ENCODE measurements at places on chromosomes 13 and 19.

- DNase-seq = no peak
Measured at GRCh38 chr13:93951951-93952350, 527.5 kb downstream of the DCT start.

DNA sequence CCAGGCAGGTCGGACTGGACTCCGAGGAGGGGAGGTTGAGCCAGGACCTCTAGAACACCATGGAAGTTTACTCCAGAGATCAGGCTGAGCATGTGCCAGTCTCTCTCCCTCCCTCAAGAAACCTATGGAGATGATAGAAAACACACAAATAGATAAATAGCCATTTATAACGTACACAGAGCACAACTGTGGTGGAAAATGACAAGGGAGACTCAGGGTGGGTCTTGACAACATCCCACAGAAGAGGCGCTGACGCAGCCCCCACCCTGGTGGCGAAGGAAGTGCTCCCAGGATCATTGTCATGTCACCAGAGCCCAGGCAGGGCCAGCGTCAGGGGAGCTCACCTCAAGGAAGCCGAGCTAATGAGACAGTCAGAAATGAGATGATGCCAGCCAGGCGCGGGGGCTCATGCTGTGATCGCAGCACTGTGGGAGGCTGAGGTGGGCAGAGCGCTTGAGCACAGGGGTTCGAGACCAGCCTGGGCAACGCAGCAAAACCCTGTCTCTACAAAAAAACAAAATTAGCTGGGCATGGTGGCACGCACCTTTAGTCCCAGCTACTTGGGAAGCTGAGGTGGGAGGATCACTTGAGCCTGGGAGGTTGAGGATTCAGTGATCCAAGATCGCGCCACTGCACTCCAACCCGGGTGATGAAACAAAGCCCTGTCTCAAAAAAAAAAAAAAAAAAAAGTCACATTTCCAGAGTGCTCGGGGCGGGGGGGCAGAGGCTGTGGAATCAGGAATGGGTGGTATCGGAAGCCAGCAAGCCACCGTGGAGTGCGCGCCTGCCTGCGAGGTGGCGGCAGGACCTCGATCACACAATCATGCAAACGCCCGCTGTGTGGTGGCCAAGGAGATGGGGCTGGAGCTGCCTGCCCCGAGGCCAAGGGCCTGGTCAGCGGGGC is 178.4 kb downstream of the KDM4B start:
- DNase-seq = no peak

- DNase-seq = no peak
Measured at GRCh38 chr19:17109962-17110598, 34.5 kb downstream of the MYO9B start.

- peak; percentile 36 for DNase-seq
Measured at GRCh38 chr19:7515645-7516151, at the start of gene ZNF358. TSS of gene ZNF358 (plus strand) at chr19:7516103. CDS start at chr19:7519243, 3,140 bp downstream.

- no peak for DNase-seq
Measured at GRCh38 chr19:47518139-47518538, 3.3 kb upstream of the NAPA start.

- no peak for DNase-seq
Measured at GRCh38 chr13:40440990-40441820, 225.2 kb downstream of the FOXO1 start.

DNA sequence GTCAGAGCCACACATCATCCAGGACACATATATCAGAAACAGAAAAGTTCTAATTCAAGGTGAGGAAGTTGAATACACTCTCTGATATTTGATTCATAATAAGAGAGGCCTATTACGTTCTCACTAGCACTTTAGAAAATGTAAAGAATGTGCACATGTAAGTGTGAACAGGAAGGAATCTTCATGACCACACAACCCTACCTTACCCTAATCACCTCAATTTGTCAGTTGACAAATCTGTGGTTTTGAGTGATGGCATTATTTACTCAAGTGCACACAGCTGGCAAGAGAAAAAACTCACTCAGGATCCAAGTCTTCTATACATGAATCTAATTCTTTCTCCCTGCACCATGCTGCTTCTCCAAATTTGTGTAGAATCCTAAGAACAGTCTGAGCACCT is 445.8 kb downstream of the SUCLA2 start:
- no peak for DNase-seq

- DNase-seq = no peak
Measured at GRCh38 chr13:39952249-39953233, 297.1 kb downstream of the COG6 start.

- DNase-seq = peak; percentile 66
Measured at GRCh38 chr19:46426506-46427162, 2.1 kb downstream of the PNMA8C start.

DNA sequence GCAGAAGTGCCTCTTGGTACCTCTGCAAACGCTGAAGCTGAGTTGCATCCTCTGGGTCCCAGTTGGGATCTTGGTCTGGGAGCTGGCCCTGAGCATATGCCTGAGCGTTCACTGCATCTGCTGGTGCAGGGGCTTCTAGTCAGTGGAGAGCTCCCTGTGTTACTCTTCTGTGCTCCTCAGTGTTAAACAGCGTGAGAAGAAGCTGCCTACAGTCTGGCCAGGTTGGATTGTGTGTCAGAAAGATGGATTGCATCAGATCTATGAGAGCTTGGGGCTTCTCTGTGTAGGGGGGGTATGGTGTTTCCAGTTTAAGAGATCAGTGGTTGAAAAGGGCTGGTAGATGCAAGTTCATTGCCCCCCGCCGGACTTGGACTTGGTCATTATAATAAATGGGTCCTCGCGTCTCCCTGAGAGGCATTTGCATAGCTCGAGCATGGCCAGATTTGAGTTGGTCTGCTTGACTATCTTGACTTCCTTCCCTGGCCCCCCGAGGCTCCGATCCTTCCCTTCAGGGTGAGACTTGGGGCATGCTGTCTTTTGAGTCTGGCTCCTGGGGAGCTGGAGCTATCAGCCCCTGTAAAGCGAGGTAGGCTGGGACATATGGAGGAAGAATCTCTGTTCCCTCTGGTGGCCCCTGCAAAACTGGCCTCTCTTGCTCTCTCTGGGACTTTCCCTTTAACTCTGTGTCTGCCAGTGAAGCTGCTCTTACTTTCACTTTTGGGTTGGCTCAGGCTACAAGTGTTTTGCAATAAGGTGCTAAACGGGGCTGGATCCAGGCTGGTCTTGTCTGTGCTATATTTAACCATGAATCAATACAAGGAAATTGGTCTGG is 52.9 kb downstream of the OR10H4 start:
- no peak for DNase-seq

GRCh38 chr13:109220631-109221030 is 565.8 kb downstream of the IRS2 start:
- no peak for DNase-seq

DNA sequence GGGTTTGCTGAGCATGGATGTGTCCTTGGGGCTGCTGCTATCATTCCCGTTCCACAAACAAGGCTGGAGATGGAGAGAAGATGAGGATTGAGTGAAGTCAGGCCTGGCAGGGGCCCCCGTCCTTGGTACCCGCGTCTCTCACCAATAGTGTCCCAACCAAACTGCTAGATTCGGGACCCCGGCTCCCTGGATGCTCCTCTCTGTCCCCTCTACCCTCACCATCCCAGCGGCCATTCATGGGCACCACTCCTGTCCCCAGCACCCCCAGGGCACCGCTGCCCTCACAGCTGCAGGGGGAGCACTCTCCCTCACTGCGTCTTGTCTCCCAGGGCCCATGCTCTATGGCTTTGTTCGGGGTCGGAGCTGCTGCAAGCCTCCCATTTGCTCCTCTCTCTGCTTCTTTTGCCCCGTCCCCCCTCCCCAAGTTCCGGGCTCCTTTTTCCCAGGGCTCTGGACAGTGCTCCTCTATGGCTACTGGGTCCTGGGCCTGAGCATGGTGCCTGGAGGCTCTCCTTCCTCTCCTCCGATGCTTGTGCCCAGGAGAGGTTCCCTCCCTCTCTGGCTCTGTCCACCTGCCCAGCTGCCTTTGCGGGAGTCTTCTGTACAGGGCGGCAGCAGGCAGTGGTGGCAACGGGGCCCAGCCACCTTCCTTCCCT is 219.5 kb downstream of the TEX29 start:
- no peak for DNase-seq

DNA sequence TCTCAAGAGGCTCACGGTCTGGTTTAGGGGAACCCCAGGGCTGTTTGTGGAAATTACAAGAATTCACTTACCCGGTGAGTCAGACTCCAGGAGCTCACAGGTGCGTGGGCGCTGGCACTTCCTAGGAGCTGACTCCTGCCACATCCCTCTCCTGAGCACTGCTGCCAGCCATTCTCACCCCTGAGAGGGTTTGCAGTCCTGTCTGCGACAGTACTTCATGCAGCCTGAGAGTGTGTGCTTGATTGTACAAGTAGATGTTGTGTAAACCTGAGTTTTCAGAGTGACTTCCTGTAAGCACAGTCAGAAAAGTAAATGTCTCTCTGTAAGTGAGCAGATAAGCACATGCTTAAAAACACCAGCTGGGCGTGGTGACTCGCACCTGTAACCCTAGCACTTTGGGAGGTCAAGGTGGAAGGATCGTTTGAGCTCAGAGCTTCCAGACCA is 8.1 kb downstream of the MRPL4 start:
- DNase-seq = no peak

GRCh38 chr19:5049561-5049960 is 80.6 kb downstream of the KDM4B start:
- DNase-seq = no peak

DNA sequence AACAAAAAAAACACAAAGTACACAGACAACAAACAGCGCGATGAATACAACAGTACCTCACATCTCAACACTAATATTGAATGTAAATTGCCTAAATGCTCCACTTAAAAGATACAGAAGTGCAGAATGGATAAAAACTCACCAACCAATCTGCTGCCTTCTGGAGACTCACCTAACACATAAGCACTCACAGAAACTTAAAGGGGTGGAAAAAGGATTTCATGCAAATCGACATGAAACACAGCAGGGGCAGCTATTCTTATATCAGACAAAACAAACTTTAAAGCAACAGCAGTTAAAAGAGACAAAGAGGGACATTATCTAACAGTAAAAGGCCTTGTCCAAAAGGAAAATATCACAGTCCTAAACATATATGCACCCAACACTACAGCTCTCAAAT is 209.5 kb downstream of the ABCC4 start:
- no peak for DNase-seq

GRCh38 chr19:51030631-51031030 is 4.2 kb downstream of the KLK12 start:
- DNase-seq = no peak

DNA sequence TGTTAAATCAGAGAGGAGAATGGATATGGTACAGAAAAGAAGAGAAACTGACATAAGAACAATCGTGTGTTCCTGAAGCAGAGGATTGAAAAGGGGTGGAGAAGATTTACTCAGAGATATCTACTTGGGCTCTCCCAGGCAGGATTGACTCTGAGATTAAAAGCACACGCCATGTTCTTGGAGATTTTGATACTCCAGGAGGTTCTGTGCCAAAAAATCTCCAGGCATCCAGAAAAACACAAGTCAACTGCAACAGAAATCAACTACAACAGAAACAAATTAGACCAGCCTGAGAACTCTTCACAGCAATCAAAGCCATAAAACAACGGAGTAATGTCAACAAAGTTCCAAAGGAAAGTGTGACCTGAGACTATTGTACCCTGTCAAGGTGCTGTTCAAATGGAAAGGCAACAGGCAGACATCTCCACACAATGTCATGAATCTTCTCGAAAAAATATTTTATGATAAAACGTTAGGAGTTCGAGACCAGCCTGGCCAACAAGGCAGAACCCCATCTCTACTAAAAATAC is 104.2 kb downstream of the UBL3 start:
- DNase-seq = no peak

DNA sequence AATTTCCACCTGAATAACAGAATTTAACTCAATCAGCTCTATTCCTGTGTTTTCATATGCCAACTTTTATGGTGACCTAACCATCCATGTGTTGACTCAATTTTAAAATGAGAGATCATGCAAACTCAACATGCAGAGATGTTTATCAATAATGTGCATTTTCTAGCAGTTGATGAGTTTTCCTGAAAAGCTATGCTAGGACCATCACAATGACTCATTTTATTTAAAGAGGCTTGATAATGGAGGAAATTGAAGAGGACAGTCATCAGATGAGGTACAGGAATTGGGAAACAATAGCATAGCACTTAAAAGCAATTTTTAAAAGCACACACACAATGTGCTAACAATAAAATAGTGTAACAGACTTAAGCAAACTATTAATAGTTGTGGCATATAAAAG is 127.1 kb downstream of the VWA8 start:
- no peak for DNase-seq

DNA sequence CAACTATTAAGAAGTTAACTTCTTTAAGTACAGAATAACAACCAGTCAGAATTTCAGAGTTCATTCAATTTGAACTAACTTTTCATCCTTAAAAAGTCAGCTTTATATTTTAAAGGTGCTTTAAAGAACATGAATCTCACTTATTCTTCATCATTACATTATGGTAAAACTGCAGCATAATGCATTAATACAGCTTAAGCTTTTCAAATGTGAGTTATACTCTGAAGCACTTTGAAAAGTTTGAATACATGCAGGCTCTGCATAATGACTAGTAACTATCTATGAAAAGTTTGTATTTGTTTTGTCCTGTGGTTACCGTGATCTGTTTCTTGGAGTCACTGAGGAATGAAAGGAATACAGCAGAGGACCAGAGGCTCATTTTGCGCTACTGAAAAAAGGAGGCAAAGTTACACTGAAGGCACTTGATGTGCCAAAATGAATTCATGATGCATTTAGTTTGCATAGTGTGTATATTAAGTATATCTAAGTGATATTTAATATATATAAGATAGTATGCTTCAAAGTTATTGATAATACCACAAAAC is 4.1 kb downstream of the PCDH17 start:
- DNase-seq = no peak

Data from NCI-H2227 treated with DMSO at 0.1 percent for 48 hours (cell line).